NCI-H1436 (cell line): ENCODE measurements at places on chromosomes 6 and 20.

DNA sequence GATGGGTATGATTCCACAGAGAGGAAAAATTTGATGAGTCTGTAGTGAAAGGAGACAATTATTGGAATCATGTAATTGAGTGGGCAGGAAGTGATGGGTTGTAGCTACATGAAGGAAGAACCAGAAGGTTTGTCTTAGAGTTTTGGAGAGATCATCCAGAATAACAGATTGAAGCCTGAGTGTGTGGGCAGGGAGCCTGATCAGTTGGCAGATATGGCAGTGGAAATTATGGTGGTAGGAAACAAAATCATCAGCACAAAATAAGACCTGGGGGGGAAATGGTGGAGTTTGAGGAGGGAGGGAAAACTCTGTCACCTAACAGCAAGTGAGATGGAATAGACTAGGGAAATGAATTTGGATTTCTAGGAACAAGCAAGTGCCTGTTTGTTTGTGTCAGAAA, 606.6 kb upstream of the MAP3K7 start:
- DNase-seq = no peak

DNA sequence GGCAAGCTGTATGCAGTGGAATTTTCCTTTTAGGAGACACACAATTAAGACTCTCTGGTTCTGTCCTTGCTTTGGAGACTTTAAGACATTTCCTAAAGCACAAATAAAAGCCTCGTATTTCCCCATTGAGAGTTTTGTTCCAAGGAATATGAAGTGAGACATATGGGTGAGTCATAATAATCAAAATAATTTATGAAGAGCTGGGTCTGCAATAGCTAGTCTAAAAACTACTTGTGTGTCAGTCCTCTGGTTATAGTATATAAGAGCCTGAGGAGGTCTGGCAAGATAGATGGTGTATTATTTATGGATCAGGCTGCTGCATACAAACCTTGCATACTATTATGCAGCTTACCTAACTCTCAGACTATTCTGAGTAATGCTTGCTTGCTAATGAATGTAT, 142.6 kb downstream of the ADGRG6 start:
- DNase-seq = no peak

DNA sequence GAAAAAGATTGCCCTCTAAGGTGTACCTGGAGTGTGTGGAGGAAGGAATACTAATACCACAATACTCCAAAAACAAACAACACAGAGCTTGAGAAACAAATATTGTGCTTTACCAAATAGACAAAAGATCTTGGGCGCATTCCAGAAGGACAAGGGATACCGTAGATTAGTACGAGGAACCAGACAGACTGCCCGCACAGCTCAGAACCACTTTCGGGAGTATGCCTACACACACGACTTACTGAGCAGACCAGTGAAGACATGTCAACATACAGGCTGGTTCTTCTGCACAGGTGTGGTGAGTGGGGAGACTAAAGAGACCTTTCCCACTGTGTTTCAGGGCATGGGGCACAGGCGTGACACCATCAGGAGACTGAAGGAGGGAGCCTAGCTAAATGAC, 15.8 kb upstream of the FOXQ1 start:
- DNase-seq = no peak

DNA sequence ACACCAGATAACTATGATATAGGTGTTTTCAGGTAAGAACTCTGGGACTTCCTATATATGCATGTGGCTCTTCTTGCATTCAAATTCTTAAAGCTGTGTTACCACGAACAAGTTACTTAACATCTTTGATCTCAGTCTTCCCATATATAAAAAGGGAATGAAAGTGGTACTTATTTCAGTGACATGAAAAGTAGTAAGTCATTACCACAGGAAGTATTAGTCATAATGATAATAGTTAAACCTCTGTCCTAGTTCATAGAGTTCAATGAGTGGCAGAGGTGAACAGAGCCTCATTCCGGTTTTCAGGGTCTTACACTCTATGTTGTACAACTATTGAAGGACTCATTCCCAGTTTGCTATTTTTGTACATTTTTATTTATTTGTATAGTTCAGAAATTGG, 237.0 kb downstream of the NKAIN2 start:
- no peak for DNase-seq

DNA sequence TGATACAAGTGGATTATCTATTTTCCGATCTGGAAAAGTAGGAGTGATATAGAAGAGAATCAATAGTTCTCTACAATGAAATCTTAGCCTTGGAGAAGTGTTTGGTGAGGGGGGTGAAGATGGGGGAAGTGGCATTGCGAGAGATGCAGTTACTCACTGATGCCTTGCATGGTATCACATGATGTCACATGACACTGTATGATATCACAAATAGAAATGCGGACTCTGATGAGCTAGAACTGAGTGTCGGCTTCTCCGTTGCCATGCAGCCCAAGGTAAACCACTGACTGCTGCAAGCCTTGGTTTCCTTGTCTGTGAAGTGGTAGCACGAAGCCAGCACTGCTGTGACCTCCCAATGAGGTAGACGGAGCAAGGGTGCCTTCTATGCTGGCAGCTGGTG, 403.3 kb upstream of the AGPAT4 start:
- DNase-seq = no peak

- DNase-seq = peak; percentile 54
These were observed 44.6 kb downstream of the TOX2 start for GRCh38 chr20:43959079-43959919.
